ENCODE measurements at places on chromosomes 2 and 18. TPM values are rescaled to one million over a fixed set of nuclear protein-coding genes. Genes with fewer than 3 reads are reported as not detected.

DNA sequence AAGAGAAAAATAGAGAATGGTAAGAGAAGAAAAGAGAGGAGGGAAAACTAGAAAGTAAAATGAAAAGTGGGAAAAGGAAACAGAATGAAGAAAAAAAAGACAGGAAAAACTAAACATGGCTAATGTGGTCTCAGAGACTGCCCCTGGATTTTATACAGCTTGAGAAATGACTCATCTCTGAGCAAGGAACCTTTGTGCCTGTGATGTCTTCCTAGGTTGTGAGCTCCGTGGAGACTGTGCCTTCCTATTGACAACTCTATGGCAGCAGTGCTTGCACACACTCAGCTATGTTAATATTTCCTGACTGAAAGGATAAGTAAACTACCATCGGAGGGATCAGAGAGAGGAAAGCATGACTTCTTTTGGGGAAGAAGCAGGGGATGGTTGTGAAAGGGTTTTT lies 203.8 kb downstream of the RDH14 start:
- no peaks in the 10 kb centered on the region for H3K36me3 ChIP-seq
- no peaks in the 10 kb centered on the region for H3K4me1 ChIP-seq
- DNase-seq: no peak
- no peak overlapping the region for H3K4me3 ChIP-seq

DNA sequence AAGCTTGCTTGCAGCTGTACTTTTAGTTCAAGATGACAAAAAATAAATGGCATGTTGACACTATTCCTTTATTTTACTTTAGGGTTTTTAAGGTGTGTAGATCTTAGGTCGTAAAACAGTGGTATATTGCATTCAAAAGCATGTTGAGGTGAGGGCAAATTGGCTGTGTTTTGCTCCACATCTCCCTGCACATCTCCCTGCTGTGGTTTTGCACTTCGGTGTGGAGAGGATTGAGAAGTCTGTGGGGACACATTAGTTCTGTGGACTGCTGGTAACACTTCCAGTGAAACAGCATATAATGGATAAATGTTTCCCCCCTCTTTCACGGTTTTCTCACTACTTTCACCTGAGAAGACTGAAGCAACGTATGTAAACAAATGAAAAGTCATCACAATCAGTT lies 25.1 kb downstream of the C2orf74 start:
- H3K4me3 ChIP-seq: no peak overlapping the region
- no peaks in the 10 kb centered on the region for H3K27me3 ChIP-seq

- no peaks in the 10 kb centered on the region for H3K27me3 ChIP-seq
- no peak overlapping the region for H3K27ac ChIP-seq
- H3K36me3 ChIP-seq: no peaks in the 10 kb centered on the region
- no peaks in the 10 kb centered on the region for H3K4me1 ChIP-seq
Measured at GRCh38 chr2:56040189-56040588, 116.6 kb upstream of the EFEMP1 start.

DNA sequence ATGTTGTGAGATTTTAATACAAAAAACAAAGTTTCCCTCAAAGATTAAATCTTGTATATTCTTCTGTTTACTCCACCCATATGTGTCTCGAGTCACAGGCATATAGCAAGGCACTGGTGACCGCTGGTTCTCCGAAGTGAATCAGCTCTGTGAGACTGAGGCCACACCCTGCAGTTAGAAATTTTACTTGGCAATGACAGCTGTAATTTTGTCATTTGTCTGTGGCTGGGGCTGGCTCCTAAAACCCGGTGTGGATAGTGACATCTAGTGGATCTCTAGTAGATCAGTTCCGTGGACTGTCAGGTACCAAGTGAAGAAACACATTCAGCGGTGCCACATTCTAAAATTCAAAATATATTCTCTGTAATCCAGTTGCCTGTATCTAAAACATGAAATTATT lies 278.0 kb downstream of the NEDD4L start:
- DNase-seq: peak; percentile 74
- H3K4me3 ChIP-seq: no peak overlapping the region
- H3K27ac ChIP-seq: peak overlapping the region; percentile 62
- no peaks in the 10 kb centered on the region for H3K27me3 ChIP-seq

DNA sequence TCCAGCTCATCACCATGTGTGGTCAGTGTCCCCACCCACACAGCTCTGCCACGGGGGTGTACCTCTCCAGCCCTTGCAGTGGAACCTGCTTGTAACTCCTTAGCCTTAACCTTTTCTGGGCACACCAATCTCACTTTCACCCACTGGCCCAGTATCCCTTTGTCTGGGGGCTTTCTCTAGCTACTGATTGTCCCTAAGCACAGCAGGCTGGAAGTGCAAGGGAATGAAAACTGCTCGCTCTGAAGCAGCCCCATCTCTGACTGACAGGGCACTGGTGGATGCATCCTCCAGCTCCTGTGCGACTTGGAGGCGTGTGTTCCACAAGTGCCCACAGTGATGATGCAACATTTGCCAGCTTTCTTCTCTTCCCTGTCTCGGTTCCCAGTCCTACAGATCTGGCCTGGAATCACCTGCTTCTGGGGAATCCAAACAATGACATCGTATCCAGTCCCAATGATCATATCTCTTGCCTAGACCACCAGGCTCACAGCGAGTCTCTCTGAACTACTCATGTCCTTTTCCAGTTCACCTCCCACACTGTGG lies 33.6 kb downstream of the SCTR start:
- DNase-seq: no peak
- H3K27ac ChIP-seq: peak overlapping the region; percentile 64
- H3K4me3 ChIP-seq: no peak overlapping the region
- H3K27me3 ChIP-seq: no peaks in the 10 kb centered on the region
- H3K4me1 ChIP-seq: no peaks in the 10 kb centered on the region

- H3K36me3 ChIP-seq: no peaks in the 10 kb centered on the region
- no peaks in the 10 kb centered on the region for H3K4me1 ChIP-seq
- DNase-seq: no peak
Measured at GRCh38 chr2:73938718-73939352, 12.2 kb downstream of the DGUOK start.

GRCh38 chr2:19971691-19972090 lies 18.2 kb downstream of the WDR35 start:
- no peaks in the 10 kb centered on the region for H3K4me1 ChIP-seq
- H3K27ac ChIP-seq: no peak overlapping the region
- peaks cover 47% of the 10 kb centered on the region for H3K36me3 ChIP-seq
- H3K27me3 ChIP-seq: no peaks in the 10 kb centered on the region
- H3K4me3 ChIP-seq: no peak overlapping the region

- no peaks in the 10 kb centered on the region for H3K36me3 ChIP-seq
- H3K27me3 ChIP-seq: no peaks in the 10 kb centered on the region
- no peak overlapping the region for H3K4me3 ChIP-seq
- H3K4me1 ChIP-seq: peaks cover 6% of the 10 kb centered on the region
Measured at GRCh38 chr2:165576409-165577154, 107.1 kb downstream of the CSRNP3 start.

The SPP2 gene
- total RNA-seq: not detected

DNA sequence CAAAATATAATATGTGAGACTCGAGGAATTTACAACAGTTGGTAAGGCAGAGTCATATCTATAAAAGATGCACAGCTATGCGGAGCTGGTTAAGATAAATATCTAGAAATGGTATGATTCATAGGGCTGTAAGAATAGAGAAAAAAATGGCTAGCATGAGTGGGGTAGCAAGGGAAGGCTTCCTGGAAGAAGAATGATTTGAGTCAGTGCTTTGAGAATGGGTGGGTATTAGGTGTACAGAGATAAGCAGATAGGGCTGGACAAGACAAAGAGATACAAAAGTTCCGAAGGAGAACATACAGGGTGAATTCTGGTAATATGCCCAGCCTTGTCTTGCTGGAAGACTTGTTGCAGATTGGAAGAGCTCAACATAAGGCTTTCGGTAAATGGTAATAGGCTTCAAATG lies 291.5 kb upstream of the CCDC68 start:
- no peak for DNase-seq
- H3K4me3 ChIP-seq: peak overlapping the region; percentile 17
- peak overlapping the region; percentile 73 for H3K27ac ChIP-seq

The NGEF gene
- 0.19 TPM for total RNA-seq

The MATN3 gene
- total RNA-seq: not detected

DNA sequence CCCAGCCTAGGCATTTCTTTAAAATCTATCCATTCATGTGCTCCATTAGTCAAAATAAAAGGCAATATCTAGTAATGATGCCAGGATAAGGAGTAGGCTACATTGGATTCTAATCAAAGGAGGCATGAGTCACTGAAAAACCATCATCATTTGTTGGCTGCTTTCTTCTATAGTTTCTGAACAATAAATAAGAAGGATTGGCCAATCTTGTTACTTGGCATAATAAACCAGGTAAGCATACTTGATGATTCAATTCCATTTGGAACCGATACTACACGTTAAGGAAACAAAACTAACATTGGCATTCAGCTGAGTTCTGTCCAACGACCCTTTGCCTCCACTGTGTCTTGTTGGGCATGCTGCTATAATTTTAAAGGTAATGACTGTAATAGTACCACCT lies 27.2 kb downstream of the ATP8B1 start:
- no peaks in the 10 kb centered on the region for H3K27me3 ChIP-seq
- peak overlapping the region; percentile 72 for H3K27ac ChIP-seq
- peaks cover 69% of the 10 kb centered on the region for H3K4me1 ChIP-seq
- H3K36me3 ChIP-seq: no peaks in the 10 kb centered on the region
- no peak overlapping the region for H3K4me3 ChIP-seq

The KIF1A gene
- 1.1 TPM for total RNA-seq

The RBFA gene
- total RNA-seq: 15.9 TPM

- no peaks in the 10 kb centered on the region for H3K27me3 ChIP-seq
- H3K27ac ChIP-seq: no peak overlapping the region
- no peaks in the 10 kb centered on the region for H3K4me1 ChIP-seq
- no peak overlapping the region for H3K4me3 ChIP-seq
- H3K36me3 ChIP-seq: no peaks in the 10 kb centered on the region
Measured at GRCh38 chr2:55917117-55917516, 6.5 kb downstream of the EFEMP1 start.

DNA sequence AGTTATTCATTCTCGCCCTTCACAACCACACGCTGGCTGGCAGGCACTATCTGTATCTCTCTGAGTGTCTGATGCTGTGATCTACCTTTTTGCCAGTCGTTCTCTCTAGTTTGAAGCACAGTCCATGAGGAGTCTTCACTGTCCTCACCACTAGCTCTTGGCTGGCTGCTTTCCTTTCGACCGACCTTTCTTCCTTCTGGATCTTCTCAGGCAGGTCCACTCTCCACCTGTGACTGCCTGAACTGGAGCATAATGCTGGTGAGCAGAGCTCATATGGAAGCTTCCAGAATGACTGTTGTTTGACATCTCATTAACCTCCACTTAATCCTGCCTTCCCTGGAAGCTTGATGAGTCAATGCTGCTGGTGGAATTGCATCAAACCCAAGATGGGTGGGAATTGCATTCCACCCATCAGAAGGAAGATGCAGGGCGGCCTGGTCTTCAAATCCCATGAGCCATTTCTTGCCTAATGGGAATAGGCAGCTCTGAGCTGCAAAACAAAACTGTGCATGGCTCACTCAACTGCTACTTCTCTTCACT lies 283.5 kb upstream of the HDAC4 start:
- H3K4me1 ChIP-seq: no peaks in the 10 kb centered on the region
- no peak overlapping the region for H3K4me3 ChIP-seq
- H3K36me3 ChIP-seq: no peaks in the 10 kb centered on the region
- no peak overlapping the region for H3K27ac ChIP-seq
- peaks cover 50% of the 10 kb centered on the region for H3K27me3 ChIP-seq
- DNase-seq: no peak

DNA sequence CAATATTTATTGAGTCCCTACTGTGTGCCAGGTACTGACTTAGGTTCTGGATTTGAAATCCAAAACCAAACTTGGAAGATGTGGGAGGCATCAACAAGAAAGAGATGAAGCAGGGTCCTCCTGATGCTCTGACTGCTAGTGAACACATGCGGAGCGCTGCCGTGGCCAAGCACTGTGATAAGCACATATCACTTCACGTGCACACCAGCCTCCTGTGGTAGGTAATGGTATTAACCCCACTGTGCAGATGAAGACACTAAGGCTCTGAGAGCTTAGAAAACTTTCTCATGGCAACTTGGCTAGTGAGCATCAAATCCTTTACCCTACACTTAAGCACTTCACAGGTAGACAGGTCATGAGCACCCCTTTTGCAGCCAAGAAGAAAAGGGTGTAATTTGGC lies 216.1 kb downstream of the HAUS1 start:
- no peaks in the 10 kb centered on the region for H3K4me1 ChIP-seq
- H3K4me3 ChIP-seq: no peak overlapping the region
- no peak for DNase-seq
- no peaks in the 10 kb centered on the region for H3K27me3 ChIP-seq
- H3K27ac ChIP-seq: no peak overlapping the region

- no peaks in the 10 kb centered on the region for H3K27me3 ChIP-seq
- H3K4me1 ChIP-seq: no peaks in the 10 kb centered on the region
- no peaks in the 10 kb centered on the region for H3K36me3 ChIP-seq
- H3K27ac ChIP-seq: no peak overlapping the region
Measured at GRCh38 chr18:67665266-67665665, 148.7 kb upstream of the DSEL start.

- peaks cover 14% of the 10 kb centered on the region for H3K36me3 ChIP-seq
- no peak for DNase-seq
- H3K27me3 ChIP-seq: no peaks in the 10 kb centered on the region
Measured at GRCh38 chr2:241003830-241004564, 5.6 kb downstream of the SNED1 start.

The LIMS3 gene
- 3.9 TPM for total RNA-seq

GRCh38 chr2:132415915-132416722 lies 486 bp upstream of the GPR39 start:
- peak overlapping the region; percentile 24 for H3K4me3 ChIP-seq
- H3K4me1 ChIP-seq: no peaks in the 10 kb centered on the region
- H3K27me3 ChIP-seq: no peaks in the 10 kb centered on the region

- no peak for DNase-seq
- no peaks in the 10 kb centered on the region for H3K27me3 ChIP-seq
- no peak overlapping the region for H3K4me3 ChIP-seq
Measured at GRCh38 chr2:190277234-190278112, 42.2 kb downstream of the HIBCH start.

DNA sequence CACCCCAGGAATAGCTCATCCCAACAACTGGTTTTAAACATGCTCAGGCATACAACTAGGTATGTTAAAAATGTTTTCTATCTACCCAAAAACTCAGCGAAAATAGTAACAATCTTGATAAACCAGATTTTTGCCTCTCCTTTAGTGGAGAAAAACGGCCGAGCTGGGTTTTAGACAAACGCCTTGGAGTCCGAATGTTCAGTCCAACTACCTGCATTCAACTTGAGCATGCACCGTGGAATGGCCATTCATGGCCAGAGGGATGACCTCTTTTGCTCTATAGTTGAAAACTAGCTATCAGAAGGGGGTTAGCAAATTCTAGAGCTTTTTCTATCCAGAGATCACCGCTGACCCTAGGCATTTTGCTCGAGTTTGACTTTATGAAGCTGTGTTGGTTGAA lies 30.8 kb downstream of the PDIA6 start:
- no peak for DNase-seq
- H3K27ac ChIP-seq: no peak overlapping the region
- no peaks in the 10 kb centered on the region for H3K27me3 ChIP-seq
- H3K4me1 ChIP-seq: peaks cover 11% of the 10 kb centered on the region

GRCh38 chr2:143877056-143877455 lies 642.9 kb downstream of the ZEB2 start:
- H3K36me3 ChIP-seq: no peaks in the 10 kb centered on the region
- DNase-seq: no peak
- H3K4me3 ChIP-seq: no peak overlapping the region
